ENCODE measurements at places on chromosomes 13 and 19.

- DNase-seq: no peak
Measured at GRCh38 chr13:84290386-84290785, 408.1 kb upstream of the SLITRK1 start.

DNA sequence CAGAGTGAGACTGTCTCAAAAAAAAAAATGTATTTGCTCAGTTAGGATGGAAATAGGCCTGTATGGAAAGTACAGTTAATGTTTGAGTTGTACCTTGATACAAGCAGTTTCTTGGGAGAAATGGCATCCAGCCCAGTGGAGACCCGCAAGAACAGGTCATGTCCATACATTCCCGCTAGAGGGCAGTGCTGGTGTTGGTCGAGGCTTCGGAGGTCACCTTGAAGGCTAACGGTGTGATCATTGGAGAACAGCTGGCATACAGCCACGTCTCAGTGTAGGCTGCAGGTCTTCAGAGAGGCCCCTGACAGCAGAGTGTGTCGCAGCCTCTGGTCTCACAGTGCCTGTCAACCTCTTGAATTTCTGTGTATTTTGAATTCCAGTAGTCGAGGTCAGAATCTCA lies 7.5 kb downstream of the ZNF610 start:
- no peak for DNase-seq

- no peak for DNase-seq
Measured at GRCh38 chr13:102977471-102977870, 88.7 kb downstream of the SLC10A2 start.

DNA sequence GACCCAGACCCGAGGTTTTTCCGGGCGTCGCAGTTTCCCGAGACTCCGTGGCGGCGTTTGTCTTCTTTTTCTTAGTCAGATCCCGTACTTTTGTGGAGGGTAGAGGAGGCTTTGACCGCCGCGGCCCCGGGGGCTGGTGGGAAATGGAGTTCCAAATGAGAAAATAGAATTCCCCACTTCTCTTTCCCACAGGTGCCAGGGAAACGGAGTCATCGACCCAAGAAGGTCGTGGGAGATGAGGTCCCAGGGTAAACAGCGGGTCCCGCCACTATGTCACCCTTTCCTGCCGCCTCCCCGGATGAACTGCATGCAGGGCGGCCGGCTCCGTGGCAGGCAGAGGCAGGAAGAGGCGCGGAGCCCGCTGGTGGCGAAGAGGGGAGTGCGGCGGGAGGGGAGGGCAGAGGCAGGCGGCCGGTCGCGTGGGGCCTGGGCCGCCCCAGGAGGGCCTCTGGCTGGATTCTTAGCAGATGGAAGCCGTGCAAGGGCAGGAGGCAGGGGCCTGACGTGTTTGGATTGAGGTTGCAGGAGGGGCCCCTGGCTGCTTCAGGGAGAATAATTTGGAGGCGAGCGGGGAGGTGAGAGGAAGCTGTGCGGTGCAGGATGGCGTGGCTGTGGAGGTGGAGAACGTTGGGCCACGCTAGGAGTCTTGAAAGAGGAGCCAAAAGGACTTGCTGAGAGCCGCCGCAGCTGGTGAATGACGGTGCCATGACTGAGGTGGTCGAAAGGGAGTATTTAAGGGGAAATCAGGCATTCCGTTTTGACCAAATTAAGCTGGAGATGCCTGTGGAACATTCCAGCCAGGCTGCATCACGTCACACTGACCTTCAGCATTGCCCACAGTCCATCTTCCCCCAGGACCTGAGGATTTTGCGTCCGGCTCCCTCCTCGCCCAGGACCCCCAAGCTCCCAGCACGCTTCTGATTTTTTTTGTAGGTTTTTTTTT lies 11.7 kb downstream of the CYTH2 start:
- peak; percentile 58 for DNase-seq

DNA sequence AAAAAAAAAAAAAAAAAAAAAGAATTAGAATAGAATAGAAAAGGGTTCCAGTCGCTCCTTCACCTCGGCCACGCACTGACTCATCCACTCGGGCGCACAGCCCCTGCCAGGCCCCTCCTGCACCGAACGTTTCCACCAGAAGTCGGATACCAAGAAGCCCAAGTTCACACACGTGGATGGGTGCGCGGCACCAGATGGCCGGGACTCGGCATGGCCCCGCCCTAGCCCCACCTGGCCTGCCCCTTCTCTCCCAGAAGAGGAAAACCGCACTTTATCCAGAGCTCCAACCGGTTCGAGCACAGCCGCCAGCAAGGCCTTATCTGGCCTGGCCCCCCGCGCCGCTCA lies 5.9 kb downstream of the PRR36 start:
- peak; percentile 68 for DNase-seq

GRCh38 chr19:610801-611480 lies 21.3 kb downstream of the HCN2 start:
- DNase-seq: no peak
